Stimulated activated CD8-positive, alpha-beta memory T cell treated with anti-CD3 and anti-CD28 coated beads, Interleukin-4, amount 100 ng/mL, for 48 hours (primary cell): ENCODE measurements at places on chromosomes 2 and 18.

DNA sequence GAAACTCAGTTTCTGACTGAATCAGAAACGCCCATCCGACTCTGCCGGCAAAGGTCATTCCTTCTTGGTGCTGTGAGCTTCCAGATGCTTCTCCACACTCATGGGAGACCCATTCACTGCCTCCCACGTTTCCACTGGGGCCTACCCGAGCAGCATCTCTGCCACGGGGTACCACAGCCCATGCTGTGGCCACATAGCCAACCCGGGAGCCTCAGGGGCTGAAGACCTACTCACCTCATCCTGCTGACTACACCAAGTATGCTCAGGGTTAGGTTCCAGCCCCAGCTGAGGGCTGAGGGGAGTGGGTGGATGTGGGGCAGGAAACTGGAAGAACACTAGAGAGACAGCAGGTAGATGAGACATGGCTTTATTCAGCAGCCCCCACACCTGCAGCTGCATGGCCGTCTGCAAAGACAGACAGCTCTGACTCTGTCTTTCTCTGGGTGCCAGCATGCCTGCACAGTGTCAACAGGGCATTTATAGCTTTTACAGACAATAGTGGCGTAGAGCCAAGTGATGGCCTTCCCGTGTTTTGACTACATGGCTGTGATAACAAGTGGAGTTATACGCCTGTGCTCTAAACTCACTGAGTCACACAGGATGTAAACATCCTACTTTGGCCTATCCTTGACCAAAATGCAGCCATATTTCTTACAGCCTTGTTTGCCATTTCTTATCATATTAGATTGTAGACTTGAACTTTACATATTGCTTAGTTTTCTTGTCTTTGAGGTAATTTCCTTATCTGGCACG, 16.5 kb upstream of the KLHL23 start:
- no peak for DNase-seq

DNA sequence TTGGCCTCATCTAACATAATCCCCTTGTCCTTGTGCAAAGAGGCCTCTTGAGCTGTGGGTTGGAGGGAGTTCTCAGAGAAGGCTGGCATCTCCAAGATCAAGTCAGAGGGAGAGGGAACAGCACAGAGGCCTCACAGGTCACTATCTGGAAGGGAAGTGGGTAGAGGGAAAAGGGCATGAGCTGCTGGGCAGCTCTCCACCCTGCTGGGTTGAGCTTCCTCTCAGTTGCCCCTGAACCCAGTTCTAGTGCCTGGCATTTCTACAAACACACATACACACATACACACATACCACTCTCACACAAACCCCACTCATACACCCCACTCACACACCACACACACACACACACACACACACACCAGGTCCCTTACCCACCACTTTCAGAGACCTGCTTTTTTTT, 30.3 kb upstream of the RMP24 start:
- DNase-seq: no peak

- DNase-seq: no peak
Observed at GRCh38 chr2:27001950-27002349, 30.8 kb upstream of the TMEM214 start.

GRCh38 chr2:233065954-233066470, 5.9 kb downstream of the INPP5D start:
- DNase-seq: no peak

DNA sequence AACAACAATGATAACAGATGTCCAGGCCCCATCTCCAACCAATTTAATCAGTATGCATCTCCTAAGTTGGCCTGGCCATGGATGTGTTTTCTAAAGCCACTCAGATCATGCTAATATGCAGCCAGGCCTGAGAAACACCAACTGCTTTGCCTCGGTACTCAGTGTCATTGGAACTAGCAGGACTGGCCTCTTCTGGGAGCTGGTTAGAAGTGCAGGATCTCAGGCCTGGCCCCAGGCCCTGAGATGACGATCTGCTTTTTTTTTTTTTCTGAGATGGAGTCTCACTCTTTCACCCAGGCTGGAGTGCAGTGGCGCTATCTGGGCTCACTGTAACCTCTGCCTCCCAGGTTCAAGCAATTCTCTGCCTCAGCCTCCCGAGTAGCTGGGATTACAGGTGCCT, 69.1 kb downstream of the IRS1 start:
- no peak for DNase-seq

- peak; percentile 87 for DNase-seq
Observed at GRCh38 chr18:4106407-4107033, 348.6 kb downstream of the DLGAP1 start.

DNA sequence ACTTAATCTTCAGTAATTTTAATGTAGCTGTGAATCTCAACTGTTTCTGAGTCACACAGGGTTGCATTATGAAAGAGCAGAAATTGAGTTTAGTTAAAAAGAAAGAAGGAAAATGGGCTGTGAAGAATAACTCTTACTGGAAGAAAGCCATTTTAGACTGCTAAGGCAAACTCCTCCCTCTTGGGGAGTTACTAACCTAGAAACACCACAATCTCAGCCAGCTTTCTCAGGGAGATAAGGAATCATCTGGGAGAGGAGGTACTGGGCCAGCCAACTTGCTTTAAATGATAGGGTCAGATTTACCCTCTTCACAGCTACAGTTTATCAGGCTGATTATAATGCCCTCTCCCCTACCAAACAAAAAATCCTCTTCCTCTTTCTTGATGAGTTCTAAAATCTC, 119.5 kb downstream of the CCDC148 start:
- DNase-seq: no peak

- DNase-seq: no peak
Observed at GRCh38 chr18:57043241-57043640, 103.6 kb upstream of the BOD1L2 start.

DNA sequence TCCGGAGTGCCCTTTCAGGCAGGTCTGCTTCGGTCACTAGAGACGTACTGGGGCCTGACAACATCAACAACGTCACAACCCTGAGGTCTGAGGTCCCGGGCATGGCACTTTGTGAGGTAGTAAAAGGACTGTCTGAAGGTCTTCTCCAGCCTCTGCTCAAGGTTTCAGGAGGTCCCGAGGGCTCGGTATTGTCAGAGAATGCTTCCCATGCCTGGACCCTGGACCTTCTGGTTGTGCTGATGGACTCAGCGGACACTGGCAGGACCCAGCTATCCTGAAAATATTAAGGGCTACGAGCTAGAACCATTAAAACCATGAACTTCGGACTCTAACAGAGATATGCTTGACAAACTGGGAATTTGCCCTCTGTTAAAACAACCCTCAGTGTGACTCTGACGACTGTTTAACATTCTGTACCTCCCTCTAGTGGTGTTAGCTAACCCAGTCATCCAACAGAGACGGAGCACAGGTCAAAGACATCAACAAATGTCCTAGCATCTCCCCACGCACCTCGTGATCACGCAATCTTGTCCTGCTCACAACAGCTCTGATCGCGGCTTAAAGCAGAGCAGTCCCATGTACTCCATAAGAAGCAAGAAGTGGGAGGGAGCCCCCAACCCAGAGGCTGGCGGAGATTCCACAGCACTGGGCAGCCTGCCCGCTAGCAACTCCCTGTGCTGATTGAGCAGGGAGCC, 96.5 kb downstream of the CCDC93 start:
- DNase-seq: no peak

GRCh38 chr2:5021136-5021535, 671.0 kb upstream of the SOX11 start:
- no peak for DNase-seq

DNA sequence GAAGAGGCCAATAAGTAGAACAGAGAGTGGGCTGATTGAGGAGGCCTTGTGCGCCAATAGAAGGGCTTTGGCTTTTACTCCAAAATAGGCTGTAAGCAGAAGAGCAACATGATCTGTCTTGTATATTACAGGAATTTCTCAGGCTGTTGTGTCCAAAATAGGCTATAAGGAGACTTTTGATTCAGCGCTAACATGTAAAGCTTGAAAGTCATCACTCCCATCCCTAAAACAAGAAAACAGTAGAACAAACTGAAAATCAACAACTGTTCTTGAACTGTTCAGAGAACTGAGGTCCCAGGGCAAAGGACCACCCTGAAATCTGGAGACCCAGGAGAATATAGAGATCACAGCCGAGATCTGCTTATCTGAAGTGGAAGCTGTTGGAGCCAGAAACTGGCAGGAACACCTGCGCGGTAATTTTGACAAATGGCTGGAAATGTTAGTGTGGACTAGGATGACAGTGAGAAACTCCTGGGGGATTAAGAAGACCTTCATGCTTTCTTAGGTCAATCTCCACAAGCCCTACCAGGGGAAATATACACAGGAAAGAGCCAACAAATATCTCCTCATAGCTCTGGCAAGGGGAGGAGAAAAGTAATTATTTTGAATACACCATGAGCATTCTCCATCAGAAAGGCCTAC, 258.6 kb downstream of the RBM43 start:
- DNase-seq: no peak

GRCh38 chr2:237025090-237025865, 60.4 kb upstream of the COPS8 start:
- no peak for DNase-seq

DNA sequence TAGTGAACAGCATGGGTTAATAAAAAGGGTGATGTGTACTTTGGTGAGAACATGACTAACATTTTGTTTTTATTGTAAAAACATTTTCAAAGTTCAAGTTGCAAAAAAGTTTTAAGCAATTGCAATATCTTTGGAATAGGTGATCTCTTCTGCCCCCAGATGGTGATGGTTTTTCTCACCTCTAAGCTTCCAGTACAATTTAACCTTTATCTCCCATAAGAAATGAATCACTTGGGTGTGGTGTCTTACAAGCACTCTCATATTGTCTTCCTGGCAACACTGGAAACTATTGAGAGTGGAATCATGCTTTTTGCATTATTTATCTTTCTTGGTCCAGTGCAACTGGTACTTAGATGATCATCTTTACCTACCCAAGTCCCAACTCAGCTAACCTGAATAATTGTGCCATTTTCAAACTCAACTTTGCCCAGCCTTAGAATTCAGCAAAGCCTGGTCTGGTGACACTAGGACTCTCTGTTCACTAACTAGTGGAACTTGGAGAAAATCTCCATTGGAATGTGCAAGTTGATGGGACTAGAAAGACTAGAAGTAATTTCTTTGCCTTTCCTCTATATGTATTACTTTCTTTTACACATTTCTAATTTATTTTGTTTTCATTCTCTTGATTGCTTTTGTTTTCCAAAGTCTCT, 964.7 kb upstream of the ZEB2 start:
- no peak for DNase-seq

GRCh38 chr2:47076586-47077441, 78.3 kb downstream of the STPG4 start:
- no peak for DNase-seq

DNA sequence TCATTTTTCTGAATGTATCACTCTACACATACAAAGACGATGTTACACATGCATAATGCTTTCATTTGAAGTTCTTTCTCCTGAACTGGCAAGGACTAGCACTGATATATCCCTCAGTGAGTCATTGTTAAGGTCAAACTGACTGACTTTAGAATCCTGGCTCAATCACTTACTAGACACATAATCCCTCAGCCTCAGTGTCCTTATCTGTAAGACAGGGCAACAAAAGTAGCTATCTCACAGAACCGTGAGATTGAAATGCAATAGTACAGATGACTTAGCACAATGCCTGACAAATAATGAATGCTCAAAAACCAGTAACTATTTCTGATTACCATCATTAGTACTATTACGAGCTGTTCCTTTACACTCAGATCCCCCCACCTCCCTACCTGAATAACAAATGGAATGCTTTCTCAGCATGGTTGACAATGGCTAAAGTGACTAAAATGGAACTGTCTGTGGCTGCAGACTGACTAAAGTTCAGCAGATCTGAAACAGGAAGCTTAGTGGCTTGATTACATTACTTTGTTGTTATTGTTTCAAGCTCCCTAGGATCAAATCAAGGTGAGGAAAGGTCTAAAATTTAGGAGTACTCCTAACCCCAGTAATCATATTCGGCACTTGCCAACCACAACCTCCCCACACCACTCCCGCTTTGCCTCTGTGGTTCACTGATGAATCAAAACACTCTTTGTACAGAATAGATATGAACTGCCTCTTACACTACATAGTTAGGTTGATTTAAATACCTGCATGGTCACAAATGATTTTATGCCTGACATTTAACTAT, 35.8 kb upstream of the CACNB4 start:
- peak; percentile 45 for DNase-seq

GRCh38 chr2:159790323-159790722, 7.7 kb downstream of the CD302 start:
- DNase-seq: no peak

DNA sequence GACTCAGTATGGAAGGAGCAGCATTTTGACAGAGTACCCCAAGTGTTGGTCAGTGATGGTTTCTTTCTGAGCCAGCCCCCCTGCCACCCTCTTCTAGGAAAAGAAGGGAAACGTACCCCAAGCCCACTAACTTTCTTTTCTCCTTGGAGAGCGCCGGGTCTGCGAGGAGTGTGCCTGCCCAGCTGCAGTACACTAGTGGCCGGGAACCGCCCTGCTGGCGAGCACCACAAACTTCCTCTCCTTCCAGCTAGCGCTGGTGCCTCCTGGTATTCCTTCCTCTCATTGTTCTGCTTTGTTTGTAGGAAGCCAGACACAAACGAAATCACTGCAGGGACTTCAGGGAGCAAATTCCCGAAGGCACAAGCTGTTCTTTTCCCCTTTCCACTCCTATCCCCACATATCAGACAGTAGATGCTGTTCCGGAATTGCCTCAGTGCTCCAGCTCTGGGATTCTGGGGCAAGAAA, 1.8 kb downstream of the CCDC85A start:
- no peak for DNase-seq

GRCh38 chr2:100971221-100971620, 30.9 kb upstream of the RPL31 start:
- DNase-seq: no peak

DNA sequence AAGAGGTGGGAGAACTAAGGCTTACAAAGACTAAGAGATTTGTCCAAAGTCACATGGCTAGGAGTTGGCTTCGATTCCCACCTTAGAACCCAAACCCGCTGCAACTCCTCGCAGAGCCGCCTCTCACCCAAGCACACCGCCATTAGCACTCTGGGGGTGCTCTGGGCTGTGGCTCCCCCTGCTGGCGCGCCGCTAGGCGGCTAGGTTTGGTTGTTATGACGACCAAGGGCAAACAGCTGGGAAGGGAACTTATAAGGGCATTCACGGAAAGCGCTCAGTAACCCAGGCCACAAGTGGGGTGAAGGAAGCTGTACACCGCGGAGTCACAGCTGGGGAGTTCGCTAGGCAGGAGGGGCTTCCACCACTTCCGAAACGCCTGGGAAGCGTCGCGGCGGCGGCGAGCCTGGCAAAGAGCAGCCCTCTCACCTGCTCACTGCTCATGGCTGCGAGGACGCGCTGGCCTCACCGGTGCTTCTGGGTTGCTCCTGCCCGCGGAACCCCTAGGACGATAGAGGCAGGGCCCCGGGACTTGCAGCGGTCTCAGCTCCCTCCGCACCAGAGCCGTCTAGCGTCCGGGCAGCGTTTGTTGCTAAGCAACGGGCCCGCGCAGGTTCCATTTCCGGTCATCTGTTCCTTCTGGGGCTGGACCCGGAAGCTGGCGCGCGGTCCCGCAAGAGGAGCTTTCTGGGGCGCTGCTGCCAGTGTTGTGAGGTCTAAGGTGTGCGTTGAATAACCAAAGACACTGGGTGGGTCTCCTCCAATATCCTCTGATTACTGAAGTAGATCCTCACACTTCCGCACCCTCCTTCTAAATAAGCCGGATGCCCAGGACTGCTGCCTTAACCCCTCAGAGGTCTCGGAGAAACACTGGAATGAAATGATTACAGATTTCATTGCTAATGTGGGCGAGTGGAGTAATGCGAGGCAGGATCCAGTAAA, at the start of gene DNAH7:
TSS of gene DNAH7 (minus strand) at position 567 of the 939 bp plus-strand sequence. CDS start at position 441, 126 bp downstream.
- DNase-seq: peak; percentile 95
